Retinal pigment epithelial cell (primary cell): ENCODE measurements at places on chromosomes 1 and 21.
A peak's percentile ranks its signal among the peaks of the same experiment; 100 is the strongest.

DNA sequence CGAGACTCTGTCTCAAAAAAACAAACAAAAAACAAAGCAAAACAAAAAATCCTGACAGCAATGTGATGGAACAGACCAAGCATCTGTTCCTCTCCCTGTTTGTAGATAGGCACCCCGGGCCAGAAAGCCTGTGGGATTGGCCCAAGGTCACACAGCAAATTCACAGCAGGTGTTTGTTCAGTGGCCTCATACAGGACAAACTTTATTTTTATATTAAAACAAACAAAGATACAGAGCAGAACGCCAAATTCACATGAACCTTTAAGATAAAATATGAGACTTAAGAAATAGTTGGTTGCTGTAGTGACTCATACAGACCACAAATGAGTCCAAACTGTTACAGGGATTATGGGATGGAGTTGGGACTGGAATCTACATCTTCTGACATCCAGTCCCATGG, 2.3 kb upstream of the CELA2A start:
- no peak for DNase-seq

GRCh38 chr21:44576025-44576420, 2.5 kb downstream of the KRTAP10-4 start:
- DNase-seq, result no peak

DNA sequence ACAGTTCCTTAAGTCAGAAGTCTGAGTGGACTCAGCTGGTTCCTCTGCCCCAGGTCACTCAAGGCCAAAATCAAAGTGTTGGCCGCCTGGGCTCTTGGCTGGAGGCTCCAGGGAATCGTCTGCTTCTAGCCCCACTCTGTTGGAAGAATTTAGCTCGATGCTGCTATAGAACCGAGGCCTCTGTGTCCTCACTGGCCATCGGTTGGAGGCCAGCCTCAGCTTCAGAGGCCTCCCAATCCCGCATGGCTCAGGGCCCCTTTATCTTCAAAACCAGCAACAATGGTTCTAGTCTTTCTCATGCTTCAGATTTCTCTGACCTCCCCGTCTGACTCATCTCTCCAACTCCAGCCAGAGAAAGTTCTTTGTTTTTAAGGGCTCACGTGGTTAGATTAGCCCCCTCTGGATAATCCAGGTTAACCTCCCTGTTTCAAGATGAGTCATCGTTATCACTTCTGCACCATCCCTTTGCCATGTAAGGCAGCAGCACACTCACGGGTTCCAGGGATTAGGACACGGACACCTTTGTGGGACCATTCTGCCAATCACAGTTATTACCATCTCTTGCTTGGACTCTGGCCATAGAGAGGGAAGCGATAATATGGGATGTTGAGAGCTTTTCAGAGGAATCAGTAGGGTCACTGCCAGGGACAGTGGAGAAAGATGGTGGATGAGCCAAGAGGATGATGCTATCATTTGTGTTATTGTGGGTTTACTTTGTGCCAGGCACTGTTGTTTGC, 13.6 kb downstream of the FHAD1 start:
- no peak for DNase-seq

DNA sequence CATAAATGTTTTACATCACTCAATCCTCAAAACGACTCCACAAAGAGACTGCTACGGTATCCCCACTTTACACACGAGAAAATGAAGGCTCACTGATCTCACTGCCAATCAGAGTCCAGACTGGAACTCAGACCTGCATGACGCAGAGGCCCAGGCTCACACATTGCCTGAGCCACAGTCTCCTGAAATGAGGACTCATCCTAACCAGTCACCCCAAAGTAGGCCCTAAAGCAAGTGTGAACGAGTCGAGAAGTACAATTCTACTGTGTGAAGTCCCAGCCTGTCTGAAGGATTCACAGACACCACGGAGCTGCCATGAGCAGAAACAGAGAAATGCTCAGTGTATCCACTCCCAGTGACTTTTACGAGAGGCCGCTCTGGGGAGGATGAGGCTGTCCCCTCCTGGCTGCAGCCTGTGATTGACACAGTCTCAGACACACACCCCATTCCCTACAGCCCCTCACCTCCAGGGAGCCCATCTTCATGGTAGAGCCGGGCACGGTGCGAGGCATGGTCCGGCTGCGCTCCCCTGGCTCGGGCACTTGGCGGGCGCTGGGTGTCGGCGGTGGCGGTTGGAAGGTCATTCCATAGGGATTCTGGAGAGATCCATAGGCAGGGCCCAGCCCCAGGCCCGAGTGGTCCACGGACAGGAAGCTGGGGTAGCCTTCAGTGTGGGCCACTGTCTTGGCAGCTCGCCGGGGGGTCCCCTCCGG, 26.7 kb upstream of the COL16A1 start:
- DNase-seq, result no peak

DNA sequence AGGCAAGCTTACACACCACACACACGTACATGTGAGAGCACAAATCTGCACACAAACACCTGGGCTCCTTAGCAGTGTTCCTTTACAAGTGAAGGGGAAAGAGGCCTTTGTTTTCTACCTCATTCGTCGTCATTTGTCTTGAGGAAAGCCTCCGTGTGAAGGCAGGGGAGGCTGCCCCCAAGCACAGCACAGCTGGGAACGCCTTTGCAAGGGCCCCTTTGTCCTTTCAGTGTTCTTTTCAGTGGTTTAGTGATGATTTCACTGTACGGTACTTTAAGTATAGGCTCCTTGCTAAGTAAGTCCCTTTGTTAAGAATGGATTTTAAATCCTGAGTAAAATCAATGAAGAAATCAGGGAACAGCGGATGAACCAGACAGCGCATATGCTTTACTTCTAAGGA, 94.1 kb downstream of the PGBD5 start:
- DNase-seq, result no peak

GRCh38 chr21:42455754-42456440, 40.1 kb downstream of the RSPH1 start:
- no peak for DNase-seq

GRCh38 chr1:164608651-164609057, 49.7 kb downstream of the PBX1 start:
- DNase-seq, result no peak

DNA sequence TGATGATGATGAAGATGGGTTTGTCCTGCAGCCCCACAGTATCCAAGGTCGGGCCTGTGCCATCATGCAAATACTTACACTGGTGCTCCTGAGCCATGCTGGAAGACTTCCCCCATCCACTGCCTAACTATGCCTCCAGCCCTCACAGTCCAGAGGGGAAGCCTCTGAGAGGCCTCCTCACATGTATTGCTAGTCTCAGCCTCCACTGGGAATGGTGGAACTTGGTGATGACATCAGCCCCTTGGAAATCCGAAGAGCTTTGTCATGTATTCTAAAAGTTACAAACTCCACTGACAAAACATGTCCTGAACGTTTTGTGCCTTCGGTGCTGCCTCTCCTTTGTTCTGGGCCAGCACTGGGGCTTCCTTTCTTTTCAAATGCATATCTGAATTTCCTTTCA, 61.1 kb upstream of the DMRTB1 start:
- no peak for DNase-seq

GRCh38 chr1:181011301-181012202, 11.1 kb downstream of the STX6 start:
- no peak for DNase-seq

DNA sequence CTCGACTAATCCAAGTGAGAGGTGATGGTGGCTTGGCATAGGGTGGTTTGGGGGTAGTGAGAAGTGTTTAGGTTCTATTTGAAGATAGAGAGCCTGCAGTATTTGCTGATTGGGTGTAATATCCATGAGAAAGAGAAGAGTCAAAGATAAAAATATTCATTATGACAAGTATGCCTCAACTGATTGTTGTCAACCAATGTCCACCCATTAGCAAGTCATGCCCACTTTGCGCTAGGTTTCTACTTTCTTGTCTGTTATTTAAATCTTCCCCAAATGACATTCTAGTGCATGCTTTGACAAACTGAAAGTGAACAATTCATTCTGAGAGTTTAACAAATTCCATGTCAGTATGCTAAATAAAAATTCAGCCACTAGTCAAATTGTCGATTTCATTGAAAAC, 3.8 kb upstream of the XCL1 start:
- no peak for DNase-seq

- DNase-seq, result peak; percentile 87
Observed at GRCh38 chr1:37931361-37932158, 15.3 kb downstream of the INPP5B start.

GRCh38 chr1:198417039-198417438, 123.4 kb downstream of the ATP6V1G3 start:
- DNase-seq, result no peak

- no peak for DNase-seq
Observed at GRCh38 chr1:24298606-24299005, 20.6 kb upstream of the GRHL3 start.

DNA sequence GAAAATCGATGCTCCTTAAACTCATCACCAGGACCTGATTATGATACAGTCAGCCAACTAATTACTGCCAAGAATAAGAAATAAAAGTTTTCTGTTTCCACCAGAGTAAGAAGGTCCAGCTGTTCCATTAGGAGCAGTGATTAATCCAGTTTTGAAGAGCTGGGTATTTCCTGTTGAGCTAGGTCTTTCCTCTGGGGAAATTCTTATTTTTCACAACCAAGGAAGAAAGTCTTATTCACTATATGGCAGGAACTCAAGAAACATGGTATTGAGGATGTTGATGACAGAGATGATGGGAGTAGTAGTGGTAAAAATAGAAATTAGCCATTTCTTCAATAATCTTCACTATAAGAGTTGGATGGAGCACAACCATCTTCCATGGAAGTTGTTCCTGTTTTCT, 374.6 kb upstream of the RUNX1 start:
- no peak for DNase-seq

DNA sequence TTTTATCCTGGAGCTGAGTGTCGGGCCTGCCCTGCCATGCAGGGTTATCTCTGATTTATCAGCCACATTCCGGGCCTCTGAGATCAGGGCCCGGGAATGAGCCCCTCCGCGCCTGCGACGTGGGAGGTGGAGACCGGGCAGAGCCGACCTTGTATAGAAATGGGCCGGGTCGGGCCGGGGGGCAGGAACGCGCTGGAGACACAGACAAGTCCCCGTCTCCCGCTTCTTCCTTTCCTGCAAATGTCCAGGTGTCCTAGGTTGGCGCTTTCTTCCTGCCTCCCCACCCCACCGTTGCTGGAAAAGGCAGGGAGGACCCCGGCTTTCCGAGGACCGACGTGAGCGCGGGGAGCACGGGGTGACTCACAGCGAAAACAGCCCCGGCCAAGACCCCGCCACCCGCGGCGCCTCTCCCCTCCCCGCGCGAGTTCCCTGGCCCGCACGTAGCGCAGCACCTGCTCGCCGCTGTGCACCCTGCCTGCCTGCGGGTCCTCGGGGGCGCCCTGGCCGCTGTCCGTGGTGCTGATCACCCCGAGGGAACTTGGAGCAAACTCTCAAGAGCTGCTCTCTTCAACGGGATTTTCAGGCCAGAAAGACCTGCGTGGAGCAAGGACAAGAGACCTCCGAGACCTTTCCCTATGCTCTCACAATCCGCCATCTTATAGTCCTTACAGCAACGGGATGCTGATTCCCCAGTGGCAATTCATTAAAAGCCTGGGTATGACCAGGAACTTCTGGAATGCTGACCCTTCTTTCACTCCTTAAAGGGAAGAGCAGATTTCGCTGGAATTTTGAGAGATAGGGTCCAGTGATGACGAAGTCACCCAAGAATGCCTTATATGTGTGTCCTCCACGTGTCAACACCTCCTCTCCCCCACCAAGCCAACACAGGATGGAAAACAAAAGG, 475 bp upstream of the NPPB start:
- no peak for DNase-seq

DNA sequence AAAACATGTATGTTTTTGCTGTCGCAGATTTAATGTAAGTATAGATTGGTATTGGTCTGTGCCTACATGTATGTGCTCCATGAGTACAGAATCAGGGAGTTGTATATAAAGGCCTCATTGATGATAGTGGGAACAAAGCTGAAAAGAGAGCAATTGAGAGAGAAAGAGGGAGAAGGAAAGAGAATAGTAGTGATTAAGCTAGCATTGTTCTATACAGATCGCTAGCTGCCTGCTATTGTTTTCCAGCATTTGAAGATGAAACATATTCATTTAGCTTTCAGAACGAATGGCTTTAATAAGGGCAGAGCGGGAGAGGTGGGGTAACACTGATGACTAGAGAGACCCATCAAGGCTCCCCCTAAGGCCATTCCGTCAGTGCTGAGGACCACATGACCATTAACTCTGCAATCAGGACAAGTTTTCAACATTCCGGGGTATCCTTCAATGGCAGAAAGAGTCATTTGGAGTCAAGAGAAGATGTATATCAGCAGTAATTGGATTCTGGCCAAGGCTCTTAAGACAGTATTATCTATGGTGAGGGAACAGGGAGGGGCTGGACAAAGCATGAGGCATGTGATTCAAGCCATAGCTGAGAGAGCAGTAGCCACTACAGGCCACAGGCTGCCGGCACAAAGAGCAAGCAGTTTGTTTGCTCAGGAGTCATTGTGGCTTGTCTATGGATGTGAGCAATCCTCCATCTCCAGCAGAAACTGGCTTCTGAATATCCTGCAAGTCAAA, 176.5 kb downstream of the PBX1 start:
- DNase-seq, result no peak

- no peak for DNase-seq
Observed at GRCh38 chr21:37264808-37265207, 2.3 kb downstream of the VPS26C start.

DNA sequence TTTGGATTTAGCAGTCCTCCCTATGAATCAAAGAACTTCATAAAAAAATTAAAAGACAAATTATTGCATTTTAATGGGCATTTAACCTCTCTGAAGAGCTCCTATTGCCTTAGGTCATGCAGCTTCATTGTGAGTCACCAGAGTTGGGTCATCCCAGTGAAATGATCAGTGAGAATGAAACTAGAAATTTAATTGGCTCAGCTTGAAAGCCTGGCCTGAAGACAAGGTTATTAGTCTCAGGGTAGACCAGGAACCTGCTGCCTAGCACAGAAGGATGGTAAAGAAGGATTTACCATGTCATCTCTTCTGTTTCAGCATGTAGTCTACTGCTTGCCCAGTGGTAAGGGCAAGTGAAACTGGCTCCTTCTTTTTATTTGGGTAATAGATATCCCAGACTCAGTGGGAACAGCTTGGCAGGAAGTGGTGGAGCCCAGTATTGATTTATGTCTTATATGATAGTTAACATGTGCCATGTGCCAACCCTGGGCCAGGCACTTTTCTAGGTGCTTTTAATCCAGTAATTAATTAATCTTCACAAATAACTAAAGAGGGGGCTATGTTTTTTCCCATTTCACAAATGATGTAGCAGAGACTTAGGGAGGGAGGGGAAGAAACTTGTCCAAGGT, 23.6 kb downstream of the LAMC2 start:
- DNase-seq, result no peak

DNA sequence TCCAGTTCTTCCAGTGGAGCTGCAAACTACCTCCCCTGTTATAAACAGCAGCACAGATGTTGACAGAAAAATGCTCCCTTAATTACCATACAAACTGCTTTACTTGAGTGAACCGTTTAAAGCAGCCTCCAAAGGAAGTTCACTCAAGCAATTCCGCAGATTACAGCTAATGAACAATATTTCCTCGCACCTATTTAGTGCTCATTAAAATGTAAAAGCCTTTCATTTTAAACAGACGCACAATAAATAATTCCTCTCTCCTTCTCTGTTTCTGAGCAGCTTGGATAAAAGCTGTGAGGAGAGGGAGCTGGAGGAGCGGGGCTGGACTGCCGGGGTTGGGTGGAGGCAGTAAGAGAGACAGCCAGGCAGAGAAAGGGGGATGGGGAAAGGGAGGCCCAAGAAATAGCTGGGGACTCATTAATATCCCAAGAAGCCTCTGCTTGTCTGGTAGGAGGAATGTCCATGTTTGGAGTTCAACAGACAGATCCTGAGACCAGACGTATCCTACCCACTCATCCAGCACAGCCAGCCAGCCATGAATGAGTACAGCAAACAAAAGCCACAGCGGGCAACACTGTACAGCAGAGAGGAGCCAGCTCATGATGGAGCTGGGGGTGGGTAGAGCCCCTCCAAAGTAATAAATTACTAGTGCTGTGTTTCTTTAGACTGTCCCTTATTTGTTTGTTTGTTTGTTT, 227.7 kb downstream of the GPATCH2 start:
- DNase-seq, result no peak
